ENCODE measurements at places on chromosomes 6 and 20.

DNA sequence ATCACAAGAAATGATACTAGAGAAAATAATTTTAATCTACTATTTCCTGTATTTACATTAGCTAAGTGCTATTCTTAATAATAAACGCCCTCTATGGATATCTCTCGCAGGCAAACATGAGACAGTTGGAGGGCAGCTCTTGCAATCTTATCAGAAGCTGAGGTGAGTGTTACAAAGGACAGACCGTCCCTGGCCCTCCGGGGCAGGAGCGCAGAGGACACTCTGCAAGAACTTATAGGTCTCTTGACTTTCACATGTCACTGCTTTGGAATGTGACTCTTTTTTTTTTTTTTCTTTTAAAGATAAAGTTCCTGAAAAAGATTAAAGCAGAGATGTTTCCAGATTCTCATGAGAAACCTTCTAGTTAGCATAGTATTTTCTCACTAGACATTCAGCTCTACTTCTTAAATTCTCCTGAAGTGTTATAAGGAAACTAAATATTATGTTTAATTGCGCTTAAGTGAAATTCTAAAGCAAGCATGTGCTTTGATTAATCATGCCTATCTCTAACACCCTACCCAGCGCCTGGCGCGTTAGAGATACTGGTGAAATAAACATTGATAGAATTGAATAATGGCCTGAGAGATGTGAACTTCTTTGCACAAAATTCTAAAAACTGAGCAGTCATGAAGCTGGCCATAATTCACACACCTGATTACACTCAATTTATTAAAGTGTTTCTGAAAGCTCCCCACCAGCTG, 57.4 kb downstream of the SYTL3 start:
- no peak for DNase-seq

DNA sequence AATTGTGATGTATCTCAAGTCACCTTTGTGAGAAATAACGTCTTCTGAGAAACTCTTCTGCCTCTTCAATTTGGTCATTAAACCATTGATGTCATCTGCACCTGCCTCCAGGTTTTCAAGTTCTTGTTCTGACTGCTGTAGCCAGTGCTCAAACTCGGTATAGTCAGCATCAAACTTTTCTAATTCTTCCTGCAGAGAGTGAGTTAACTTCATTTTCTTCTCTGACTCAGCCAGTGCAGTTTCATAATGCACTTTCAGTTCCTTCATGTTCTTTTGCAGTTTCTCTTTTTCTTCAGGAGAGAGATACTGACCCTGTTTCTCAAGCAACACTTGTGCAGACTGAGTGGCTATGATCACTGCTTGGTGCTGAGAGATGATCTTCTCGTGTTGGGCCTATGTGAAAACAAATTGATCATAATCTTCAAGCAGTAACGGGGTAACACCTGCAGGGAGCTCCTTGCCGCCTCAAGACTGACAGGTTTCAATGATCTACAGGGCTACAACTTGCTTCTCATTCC, 48.8 kb downstream of the DST start:
- DNase-seq, result no peak

DNA sequence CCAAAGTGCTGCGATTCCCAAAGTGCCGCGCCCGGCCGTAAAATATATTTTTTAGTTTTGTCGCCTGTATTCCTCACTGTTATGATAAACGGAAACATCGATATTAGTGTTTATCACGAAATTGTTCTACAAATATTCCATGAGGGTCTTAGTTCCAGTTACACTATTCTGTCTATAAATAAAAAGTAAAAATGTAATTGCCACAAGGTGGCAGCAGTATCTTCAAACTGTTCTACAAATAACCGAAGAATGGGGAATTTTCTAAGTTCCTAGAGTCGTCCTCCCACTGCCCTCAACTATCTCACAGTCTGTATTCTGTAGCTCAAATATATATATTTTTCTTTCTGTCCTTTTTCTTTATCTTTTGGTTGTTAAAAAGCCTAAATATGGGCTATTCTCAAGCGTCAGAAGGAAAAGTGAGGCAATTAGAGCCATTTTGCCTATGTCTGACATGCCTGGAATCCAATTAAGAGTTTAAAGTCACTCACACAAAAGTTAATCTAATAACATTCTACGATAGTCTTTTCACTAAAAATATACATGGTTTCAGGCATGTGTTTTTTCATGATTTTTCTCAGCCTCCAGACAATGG, 14.2 kb upstream of the FAM162B start:
- DNase-seq, result no peak

DNA sequence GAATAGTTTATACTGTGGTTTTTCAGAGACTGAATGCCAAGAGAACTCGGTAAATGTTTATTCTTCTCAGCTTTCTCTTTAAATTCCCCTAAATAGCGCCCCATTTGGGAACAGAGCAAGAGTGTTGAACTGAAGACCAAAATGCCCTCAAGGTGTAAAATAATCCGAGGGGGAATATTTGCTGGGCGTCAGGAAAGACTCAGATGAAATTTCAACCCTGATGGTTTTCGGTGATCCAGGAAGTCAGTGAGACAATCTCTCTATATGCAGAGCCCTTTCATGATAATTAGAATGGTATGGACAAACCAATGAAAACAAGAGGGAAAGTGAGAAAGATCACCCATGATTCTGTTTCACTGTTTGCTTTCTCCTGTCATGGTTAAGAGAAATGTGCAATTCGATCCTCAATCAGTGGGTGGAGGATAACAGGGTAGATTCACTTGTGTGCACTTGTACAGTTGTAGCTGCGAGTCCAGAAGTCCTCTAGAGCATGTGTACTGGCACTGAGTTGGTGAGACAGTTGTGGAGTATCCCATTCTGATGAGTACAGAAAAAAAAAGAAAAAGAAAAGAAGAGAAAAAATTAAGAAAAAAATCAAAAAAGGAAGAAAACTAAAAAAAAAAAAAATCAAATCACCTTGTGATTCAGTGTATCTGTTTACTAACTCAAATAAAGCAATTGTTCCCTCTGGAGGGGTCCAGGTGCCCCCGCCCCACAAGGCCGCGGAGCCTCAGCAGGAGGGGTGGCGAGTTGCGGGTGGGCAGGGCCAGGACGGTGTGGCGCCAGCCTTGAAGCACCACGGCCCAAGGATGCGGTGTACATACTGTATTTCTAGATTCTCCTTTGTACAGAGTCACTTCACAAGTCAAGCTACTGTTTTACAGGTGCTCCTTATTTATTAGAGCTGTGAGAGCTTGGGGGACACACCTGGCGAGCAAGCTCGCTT, 164.9 kb downstream of the SCML4 start:
- no peak for DNase-seq

- DNase-seq, result no peak
Observed at GRCh38 chr20:1883986-1884385, 11.2 kb upstream of the SIRPA start.

DNA sequence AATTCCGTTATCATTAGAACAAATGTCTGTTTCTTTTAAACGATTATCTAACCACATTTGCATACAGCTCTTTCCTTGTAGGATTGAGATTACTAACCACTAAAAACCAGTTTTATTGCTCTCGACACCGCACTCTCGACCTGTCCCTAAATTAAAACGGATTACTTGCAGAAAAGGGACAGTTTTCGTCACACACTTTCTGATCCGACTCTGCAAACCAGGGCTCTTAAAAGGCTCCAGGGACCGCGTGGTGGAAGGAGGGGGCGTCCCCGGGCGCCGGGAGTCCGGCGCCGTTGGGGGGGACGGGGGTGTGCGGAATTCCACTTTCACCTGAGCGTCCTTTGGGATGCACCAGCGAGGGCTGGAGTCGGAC, 731 bp downstream of the MAK start:
- DNase-seq, result no peak

- DNase-seq, result no peak
Observed at GRCh38 chr20:15081261-15081660, 743.8 kb upstream of the FLRT3 start.

DNA sequence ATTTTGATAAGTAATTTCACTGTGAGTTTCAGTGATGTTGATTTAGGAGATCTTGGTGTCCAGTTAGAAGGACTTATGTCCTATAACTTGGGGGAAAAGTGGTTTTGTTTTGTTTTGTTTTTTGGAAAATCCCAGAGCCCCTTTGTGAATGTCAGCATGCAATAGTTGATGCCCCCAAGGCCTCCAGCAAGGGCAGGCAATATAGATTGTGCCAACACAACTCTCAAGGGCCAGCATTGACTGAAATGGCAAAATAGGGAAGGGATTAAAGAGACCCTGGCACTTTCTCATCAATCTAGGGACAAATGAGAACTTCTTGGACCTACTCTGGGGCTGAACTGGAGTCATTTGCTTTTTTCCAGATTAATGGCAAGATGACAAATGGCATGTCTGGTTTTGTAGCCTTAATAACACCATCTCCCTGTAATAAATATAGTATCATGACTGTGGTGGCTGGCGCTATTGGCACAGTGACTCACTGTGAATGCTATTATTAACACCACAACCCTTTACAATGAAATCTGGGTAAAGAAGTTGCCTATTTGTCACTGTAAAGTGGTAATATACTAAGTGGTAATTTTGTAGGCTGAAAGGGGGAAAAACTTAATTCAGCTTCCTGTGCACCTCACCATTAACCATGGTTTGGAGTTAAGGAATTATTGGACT, 51.8 kb downstream of the ABRACL start:
- DNase-seq, result no peak

DNA sequence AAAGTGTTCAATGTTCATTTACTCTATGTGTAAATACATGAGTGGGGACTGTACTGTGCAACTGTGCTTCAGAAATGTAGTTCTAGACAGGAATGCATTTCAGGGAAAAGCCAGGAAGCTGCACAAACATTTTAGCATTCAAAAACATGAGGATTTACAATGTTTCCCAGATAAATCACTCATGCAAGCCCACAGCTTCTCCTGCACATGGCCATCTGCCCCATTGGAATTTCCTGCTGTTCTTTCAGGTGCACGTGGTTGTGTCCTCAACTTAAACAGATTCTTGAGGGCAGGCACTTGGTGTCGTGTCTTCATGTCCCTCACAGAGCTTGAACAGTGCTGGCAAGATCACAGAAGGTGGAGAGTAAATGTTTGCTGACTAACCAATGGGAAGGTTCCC, 101.5 kb downstream of the UNC5CL start:
- no peak for DNase-seq

- DNase-seq, result no peak
Observed at GRCh38 chr6:82645536-82646230, 282.1 kb downstream of the TPBG start.
